ENCODE measurements at places on chromosomes 5 and 9. TPM values are rescaled to one million over a fixed set of nuclear protein-coding genes. Genes with fewer than 3 reads are reported as not detected.

GRCh38 chr5:67879620-67880510, 335.7 kb upstream of the PIK3R1 start:
- H3K27me3 ChIP-seq: no peaks in the 10 kb centered on the region
- DNase-seq: no peak
- H3K27ac ChIP-seq: no peak overlapping the region
- no peaks in the 10 kb centered on the region for H3K4me1 ChIP-seq

DNA sequence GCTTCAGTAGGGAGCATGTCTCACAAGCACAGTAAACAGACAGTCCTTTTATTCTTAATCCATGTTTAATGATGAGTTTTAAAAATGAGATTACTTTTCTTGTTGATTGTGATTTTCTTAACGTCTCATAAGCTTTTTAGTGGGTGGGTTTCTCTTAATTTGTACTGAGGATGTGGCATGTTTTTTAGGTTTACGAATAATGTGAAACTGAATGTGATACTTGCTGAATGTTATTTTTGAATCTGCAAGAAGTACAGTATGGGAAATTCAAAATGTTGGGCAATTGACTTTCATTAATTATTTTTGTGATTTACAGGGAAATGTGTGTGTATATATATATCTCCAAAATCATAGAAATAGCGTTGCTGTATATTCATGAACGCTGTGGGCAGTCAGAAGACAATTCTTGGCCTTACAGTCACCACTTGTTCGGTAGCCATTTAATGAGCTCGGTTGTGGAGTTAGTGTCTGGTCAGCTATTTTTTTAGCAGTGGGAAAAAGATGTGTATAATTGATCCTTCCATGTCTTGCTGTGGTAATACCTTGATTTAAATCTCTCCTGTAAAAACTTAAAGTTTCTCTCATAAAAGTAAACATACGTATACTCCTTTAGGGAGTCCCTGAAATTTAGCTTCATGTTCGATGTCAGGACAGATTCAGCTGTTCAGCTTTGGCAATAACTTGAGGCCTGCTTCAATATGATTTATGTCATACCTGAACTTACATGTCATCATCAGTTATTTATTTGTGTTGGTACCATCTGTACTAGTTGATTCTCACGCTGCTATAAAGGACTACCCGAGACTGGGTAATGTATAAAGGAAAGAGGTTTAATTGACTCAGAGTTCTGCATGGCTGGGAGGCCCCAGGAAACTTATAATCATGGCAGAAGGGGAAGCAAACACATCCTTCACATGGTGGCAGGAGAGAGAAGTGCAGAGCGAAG, 15.0 kb downstream of the ICE1 start:
- H3K4me1 ChIP-seq: peaks cover 8% of the 10 kb centered on the region
- H3K36me3 ChIP-seq: peaks cover 54% of the 10 kb centered on the region
- H3K27ac ChIP-seq: no peak overlapping the region

DNA sequence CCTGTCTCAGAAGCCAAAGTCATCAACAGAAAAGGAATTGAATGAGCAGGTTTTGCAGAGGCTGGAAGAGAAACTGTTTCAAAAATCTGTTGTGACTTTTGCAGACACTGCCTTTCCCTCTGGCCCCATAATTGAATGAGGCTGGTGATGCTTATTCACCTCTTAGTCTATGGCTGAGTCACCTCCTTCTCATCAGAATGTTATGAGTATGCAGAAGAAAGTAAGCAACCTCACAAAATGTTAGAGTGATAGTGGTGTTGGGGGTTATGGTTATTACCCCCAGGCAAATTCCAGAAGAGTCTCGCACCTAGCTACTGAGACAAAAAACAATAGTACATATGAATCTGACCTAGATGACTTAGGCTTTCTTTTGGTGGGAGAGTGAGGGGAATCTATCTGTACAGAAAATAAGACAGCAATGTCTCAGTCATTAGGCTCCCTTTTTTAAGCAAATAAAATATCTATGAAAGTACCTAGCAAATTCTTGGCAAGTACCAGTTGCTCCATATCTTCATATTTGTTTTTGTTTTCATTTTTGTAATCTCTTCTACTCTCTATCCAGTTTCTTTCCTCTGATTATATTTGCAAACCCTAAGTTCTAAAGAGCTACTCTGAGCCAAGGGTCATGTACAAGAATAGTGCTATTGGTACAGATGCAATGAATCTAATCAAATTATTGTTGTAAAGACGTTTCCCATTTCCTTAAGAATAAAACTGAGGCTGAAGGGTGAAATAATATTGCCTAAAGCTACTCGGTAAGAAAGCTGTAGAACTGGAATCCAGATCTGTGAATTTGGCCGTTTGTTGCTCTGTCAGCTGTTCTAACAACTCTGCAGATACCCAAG, 498.1 kb upstream of the TNC start:
- peak overlapping the region; percentile 71 for H3K27ac ChIP-seq
- peak; percentile 4 for DNase-seq
- H3K27me3 ChIP-seq: no peaks in the 10 kb centered on the region
- no peak overlapping the region for H3K4me3 ChIP-seq
- no peaks in the 10 kb centered on the region for H3K36me3 ChIP-seq

GRCh38 chr9:83056174-83056573, 6.8 kb downstream of the RASEF start:
- H3K27me3 ChIP-seq: 0 out of 2 replicates have a peak, but pooled peaks cover 1% of the 10 kb centered on the region
- no peak overlapping the region for H3K4me3 ChIP-seq
- no peaks in the 10 kb centered on the region for H3K4me1 ChIP-seq
- no peaks in the 10 kb centered on the region for H3K36me3 ChIP-seq

The MELK gene
- 18.0 TPM for polyA plus RNA-seq

GRCh38 chr9:120390637-120391190, 189.3 kb downstream of the CDK5RAP2 start:
- H3K27me3 ChIP-seq: no peaks in the 10 kb centered on the region
- no peak for DNase-seq
- peaks cover 13% of the 10 kb centered on the region for H3K4me1 ChIP-seq
- H3K36me3 ChIP-seq: peaks cover 7% of the 10 kb centered on the region

DNA sequence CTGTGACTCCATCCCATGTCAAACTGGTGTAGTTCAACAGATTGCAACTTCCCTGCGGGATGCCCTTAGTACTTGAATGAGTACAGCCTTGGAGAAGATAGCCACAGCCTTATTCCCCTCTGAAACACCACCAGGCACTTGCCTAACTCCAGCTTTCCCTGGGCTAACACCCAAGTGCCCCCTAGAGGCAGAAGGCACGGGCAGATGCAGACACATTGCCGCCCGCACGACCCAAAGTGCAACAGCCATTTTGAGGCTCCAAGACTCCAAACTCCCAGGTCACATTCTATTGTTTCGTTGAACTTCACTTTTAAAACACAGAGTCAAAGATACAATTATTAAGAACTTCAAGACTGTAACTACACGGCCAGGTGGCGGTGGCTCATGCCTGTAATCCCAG, 163.6 kb upstream of the CDH6 start:
- no peaks in the 10 kb centered on the region for H3K36me3 ChIP-seq
- DNase-seq: peak; percentile 11
- no peaks in the 10 kb centered on the region for H3K4me1 ChIP-seq
- H3K4me3 ChIP-seq: no peak overlapping the region
- H3K27ac ChIP-seq: no peak overlapping the region

DNA sequence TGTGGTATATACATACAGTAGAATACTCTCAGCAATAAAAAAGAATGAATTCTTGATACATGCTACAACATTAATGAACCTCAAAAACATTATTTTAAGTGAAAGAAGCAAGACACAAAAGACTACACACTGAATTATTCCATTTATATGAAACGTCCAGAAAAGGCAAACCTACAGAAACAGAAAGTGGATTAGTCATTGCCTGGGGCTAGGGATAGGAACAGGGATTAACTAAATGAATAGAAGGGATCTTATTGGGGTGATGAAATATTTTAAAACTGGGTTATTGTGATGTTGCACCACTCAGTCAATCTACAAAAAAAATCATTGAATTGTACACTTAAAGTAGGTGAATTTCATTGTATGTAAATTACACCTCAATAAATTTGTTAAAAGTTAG, 326.7 kb downstream of the PIK3R1 start:
- DNase-seq: no peak
- peaks cover 21% of the 10 kb centered on the region for H3K4me1 ChIP-seq
- H3K36me3 ChIP-seq: no peaks in the 10 kb centered on the region
- H3K27me3 ChIP-seq: no peaks in the 10 kb centered on the region
- H3K27ac ChIP-seq: no peak overlapping the region

DNA sequence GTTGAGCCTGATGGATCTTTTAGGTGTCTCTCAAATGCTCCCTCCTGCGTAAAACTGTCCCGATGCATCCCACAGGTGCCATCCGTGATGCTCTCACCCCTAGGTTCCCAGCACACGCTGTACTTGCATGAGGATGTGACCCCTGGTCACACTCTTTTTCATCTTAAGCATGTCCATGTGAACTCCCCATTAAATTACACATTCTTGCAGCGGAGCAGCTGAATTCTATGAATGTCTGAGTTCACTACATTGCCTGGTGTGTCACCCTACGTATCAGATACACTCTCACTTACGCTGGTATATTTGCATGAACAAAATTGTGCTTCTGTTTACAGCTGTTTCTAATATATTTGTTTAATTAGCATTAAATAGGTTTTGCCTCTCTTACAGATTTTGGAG, 105.3 kb upstream of the RETREG1 start:
- peaks cover 4% of the 10 kb centered on the region for H3K4me1 ChIP-seq
- no peak for DNase-seq
- no peak overlapping the region for H3K4me3 ChIP-seq
- no peak overlapping the region for H3K27ac ChIP-seq
- H3K36me3 ChIP-seq: no peaks in the 10 kb centered on the region

DNA sequence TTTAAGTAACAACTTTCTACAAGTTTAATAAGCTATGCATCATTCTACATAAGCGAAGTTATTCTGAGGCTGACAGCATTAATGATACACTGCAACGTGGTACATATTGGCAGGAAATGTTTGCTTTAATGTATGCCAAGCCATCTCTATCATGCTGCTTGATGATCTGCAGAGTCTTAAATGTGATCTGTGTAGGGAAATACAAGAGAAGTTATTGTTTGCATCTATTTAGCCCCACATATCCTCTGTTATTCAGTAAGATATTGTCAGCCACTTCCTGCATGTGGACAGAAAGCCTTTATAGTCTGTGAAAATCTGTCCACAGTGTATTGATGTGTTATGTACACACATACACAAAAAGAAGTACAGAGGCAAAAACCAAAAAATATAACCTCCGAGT, 193.1 kb upstream of the FREM1 start:
- no peak overlapping the region for H3K4me3 ChIP-seq
- no peak overlapping the region for H3K27ac ChIP-seq
- no peaks in the 10 kb centered on the region for H3K27me3 ChIP-seq
- no peaks in the 10 kb centered on the region for H3K4me1 ChIP-seq

DNA sequence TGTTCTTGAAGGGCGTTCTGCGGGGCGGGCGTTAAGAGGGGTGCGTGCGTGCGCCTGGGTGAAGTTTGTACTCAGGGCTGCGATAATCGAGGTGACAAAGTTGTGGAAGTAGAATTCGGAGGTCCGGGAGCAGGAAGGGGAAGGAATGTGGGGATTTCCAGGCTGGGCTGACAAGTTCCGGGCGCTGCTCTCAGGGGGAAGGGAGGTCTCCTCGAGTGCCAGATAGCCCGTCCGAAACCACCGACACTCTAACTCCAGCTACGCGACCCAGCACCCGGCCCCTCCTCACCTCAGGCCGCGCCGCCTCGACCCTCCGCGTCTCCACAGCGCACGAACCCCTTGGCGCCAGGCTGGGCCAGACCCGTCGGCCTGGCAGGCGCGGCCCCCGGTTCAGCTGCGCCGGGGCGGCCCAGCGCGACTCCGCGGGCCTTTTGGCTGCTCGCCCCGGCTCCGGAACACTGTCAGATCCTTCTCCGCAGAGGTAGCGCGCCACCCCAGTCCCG, at the start of gene IL6ST:
TSS of gene IL6ST (minus strand) at position 469 of the 503 bp plus-strand sequence. CDS start 18,685 bp downstream, outside the sequence.
- H3K36me3 ChIP-seq: no peaks in the 10 kb centered on the region
- H3K27me3 ChIP-seq: no peaks in the 10 kb centered on the region
- peaks cover 12% of the 10 kb centered on the region for H3K4me1 ChIP-seq
- peak within 1 kb of the TSS; percentile 96 for H3K27ac ChIP-seq
- peak within 1 kb of the TSS; percentile 74 for H3K4me3 ChIP-seq
- DNase-seq: no peak

DNA sequence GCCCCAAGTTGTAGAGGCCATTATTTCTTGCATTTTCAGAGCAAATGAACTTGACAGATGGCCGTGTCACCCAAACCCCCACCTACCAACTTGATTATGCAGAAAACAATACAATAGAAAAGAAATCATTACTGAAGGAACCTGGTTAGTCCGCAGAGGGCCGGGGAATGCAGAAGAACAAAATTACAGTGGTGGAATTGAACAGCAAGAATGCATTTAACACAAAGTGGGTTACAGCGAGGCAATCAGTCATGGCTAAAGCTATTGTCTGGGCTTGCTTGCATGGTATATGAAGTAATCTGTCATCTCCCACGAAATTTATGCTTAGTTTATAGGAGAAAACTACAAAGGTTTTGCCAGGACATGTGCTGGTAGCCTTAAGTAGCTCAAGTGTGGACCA, 238.3 kb upstream of the IRX1 start:
- no peak overlapping the region for H3K4me3 ChIP-seq
- H3K4me1 ChIP-seq: no peaks in the 10 kb centered on the region
- DNase-seq: no peak
- H3K27ac ChIP-seq: no peak overlapping the region
- no peaks in the 10 kb centered on the region for H3K36me3 ChIP-seq

DNA sequence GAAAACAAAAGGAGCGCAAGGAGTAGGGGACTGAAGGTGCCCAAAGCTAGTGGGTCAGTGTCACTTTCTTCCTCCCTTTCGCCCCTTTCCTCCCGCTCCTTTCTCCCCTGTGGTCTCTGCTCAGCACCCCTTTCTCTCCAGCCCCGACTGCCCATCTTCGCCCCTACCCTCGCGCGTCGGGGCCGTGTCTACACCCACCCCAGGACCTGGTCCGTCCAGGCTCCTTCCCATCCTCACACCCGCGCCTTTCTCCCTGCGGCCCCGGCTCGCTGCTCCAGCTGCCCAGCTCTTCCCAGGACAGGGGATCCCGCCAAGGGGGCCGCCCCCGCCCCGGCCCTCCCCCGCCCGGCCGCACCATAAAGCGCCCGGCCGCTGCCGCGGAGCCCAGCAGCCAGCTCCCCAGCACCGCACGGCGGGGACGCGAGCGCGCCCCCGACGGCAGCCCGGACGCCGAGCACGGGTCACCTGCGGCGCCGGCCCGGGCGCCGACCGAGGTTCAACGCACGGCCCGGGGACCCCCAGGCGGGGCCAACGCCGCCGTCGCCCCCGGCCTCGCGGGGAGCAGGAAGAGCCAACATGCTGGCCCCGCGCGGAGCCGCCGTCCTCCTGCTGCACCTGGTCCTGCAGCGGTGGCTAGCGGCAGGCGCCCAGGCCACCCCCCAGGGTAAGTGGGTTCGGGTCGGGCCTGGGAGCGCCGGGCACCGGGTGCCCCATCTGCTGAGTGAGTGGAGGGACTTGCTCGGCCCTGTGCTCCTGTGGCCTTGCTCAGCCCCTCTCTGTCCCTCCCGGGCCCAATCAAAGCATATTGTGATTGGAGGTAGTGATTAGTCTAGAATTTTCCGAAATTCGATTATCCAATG, at the start of gene THBS4:
TSS of gene THBS4 (plus strand) at position 387 of the 860 bp plus-strand sequence. CDS start at position 577, 190 bp downstream.
- no peak within 1 kb of the TSS for H3K27ac ChIP-seq
- peaks cover 17% of the 10 kb centered on the region for H3K27me3 ChIP-seq
- peak within 1 kb of the TSS; percentile 40 for H3K4me3 ChIP-seq
- peak; percentile 78 for DNase-seq

All from SK-N-SH (cell line).